ENCODE measurements at places on chromosomes 16 and 17.

- peak; percentile 24 for DNase-seq
Observed at GRCh38 chr16:69106491-69107315, 1.2 kb downstream of the HAS3 start.

- peak; percentile 36 for DNase-seq
Observed at GRCh38 chr16:15427648-15428239, 6.6 kb upstream of the BMERB1 start.

- peak; percentile 39 for DNase-seq
Observed at GRCh38 chr16:29315916-29316517, 90.5 kb downstream of the NPIPB11 start.

GRCh38 chr17:72523491-72523890 lies 402.7 kb downstream of the SOX9 start:
- no peak for DNase-seq

DNA sequence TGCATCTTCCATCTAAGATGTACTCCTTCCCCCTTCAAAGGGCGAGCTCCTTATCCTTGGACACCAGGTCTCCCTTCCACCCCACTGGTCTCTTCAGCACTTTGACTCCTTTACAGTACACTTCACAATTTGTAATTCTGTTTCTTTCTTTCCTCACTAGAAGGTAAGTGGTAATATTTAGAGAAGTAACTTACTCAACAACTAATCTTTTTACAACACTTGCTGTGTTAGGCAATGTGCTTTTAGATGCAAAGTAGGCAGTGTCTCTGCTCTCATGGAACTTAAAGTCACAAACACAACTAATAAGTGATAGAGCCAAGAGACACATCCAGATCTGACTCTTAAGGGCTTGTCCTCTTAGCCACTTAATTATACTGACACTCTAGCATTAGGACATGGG lies 6.4 kb downstream of the SIAH1 start:
- peak; percentile 33 for DNase-seq

DNA sequence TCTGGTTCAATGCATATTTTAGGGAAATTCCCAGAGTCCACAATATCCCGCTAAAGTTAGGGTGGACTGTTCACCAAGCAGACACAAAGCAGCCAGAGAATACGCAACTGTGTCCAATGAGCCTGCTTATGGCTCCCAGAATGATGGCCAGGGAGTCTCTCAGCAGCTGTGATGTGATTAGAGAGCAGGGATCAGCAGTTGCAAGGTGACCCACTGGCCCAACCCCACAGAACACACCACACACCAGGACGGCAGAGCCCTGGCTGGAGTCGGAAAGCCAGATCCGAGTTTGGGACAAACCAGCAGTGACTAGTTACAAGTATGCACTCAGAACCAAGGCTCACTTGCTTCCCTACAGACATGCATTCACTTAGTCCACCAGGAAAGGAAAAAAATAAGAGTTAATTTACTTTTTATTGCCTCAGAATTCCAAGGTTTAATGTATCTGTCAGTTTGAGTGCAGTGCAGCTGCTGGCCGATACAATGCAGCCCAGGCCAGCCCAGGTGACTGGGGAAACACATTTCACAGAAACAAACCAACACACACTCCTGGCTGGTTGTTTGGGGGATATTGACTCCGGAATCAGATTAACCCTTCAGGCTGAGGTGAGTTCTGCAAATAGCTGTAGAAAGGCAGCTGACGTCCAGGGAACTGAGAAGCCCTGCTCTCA lies 121.7 kb downstream of the HIC1 start:
- DNase-seq = no peak

All from large intestine (tissue), 12 donors.